ENCODE measurements at places on chromosomes 2 and 18.

- no peak for DNase-seq
Measured at GRCh38 chr2:109139002-109139401, 10.0 kb downstream of the SH3RF3 start.

DNA sequence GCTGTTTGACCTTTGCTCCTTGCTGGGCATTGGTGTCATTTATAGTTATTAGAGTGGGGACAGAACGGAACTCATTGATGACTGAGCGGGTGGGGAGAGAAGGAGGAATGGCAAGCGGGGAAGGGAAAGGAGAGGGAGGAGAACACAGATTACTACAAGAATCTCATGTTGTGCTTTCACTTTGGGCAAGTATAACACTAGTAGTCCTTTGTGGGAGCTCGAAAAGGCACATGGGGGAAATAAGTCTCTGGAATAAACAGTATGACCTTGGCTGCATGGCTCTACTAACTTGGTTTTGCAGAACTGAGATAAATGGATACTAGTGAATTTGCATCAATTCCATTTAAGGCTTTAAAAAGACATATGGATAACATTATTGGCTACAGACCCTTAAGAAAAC, 161.7 kb upstream of the NABP1 start:
- no peak for DNase-seq

- no peak for DNase-seq
Measured at GRCh38 chr2:229335877-229336346, 64.8 kb upstream of the PID1 start.

GRCh38 chr2:29664578-29664977, 256.8 kb downstream of the ALK start:
- DNase-seq: no peak

GRCh38 chr2:176138923-176139660, 9.6 kb downstream of the HOXD8 start:
- no peak for DNase-seq

- no peak for DNase-seq
Measured at GRCh38 chr2:18552351-18553077, 7.9 kb downstream of the RDH14 start.

DNA sequence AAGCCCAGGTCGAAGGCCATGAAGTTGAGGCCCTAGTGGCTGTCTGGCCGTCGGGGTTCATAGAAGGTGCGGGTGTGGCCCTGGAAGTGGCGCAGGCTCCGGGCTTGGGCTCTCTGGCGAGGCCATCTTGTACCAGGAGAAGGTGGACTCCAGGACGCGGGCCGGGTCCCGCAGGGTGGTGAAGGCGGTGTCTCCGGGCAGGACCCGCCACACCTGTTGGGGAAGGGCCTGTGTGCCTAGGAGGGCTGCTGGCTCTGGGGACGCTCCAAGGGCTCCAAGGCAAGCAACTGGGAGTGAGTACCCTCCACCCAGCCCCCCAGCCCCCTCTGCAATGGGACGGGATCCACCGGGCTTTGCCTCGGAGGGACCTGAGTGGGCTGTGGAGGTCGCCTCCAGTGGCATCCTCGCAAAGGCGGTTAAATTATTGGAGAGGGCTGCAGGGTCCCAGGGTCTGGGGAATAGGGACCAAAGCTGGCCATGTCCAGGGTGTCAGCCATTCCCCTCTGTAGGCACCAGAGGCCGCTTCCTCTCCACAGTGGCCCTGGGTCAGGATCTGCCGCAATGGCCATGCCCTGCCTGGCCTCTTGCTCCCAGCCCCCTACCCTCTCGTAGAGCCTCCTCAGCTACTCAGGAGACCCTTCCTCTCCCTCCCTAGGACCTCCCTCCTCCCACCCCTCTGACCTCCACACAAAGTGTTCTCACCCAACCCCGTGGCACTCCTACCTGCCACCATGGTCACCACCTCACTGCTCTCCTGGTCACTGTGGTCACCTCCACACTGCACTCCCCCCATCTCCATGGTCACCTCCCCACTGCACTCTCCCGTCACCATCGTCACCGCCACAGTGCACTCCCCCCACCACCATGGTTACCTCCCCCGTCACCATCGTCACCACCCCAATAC, 10.3 kb downstream of the AQP12A start:
- DNase-seq: no peak

DNA sequence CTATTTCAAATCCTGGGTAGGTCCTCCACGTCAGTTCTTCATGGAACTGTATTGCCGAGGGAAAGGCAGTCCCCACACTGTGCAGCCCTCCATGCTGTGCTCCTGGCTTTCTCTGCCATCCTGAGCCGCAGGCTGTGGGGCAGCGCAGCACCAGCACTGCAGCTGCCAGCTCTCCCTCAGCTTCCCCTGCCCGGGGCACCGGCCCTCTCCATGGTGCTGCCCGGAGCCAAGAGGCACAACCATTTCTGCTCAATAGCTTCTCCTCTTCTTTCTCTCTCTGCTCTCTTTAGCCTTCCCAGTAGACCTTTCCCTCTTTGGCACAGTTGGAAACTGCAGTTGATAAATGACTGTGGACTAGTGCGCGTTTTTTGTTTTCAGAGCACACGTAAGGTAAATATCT, 12.1 kb downstream of the ANKRD23 start:
- no peak for DNase-seq

DNA sequence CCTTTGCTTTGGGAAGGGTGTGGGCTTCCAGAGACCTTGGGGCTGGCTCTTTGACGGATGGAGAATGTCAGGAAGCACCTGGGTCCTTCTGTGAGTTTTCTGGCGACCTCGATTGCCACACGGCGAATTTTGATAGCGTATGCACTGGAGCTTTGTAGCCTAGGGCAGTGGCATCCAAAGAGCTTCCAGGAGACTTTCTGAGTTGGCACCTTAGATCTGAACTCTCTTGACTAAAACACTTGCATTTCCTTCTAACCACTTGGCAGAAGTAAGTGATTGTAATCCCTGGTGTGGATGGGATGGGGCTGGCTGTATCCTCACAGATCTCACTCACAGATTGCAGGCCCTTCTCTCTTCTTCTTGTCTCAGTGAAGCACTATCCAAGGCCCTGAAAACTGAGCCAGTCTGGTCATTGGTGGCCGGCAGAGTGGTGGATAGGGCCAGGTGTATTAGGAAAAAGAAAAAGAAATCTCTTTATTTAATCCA, 7.8 kb downstream of the RNF144A start:
- DNase-seq: no peak

DNA sequence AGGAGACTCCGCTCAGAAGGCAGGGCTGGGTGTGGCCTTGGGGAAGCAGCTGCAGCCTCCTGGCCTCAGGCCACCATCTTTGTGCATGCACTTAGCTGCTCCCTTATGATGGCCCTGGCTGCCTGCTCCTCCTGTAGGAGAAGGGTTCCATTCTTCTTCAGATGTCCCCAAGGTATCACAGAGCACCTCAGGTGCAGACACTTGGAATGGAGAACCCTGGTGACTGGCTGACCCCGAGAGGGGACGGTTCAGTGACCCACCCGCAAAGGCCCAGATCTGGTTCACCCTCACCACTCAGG, 9.6 kb downstream of the GPAT2 start:
- DNase-seq: no peak

GRCh38 chr18:78934003-78934402, 45.6 kb upstream of the SALL3 start:
- DNase-seq: no peak

GRCh38 chr2:188765522-188766470, 208.4 kb upstream of the COL3A1 start:
- no peak for DNase-seq

GRCh38 chr2:238483656-238484055, 56.9 kb downstream of the ASB1 start:
- no peak for DNase-seq

DNA sequence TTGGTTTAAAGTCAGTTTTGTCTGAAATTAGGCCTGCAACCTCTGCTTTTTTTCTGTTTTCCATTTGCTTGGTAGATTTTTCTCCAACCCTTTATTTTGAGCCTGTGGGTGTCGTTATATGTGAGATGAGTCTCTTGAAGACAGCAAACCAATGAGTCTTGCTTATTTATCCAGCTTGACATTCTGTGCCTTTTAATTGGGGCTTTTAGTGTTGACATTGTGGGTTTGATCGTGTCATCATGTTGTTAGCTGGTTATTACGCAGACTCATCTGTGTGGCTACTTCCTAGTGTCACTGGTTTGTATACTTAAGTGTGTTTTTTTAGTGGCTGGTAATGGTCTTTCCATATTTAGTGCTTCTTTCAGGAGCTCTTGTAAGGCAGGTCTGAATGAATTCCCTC, 18.8 kb downstream of the TMEM87B start:
- no peak for DNase-seq

- DNase-seq: no peak
Measured at GRCh38 chr2:149226790-149227189, 103.6 kb upstream of the LYPD6 start.

GRCh38 chr2:75326645-75327044, 127.3 kb upstream of the TACR1 start:
- no peak for DNase-seq

- no peak for DNase-seq
Measured at GRCh38 chr18:73458186-73458964, 590.6 kb upstream of the NETO1 start.

DNA sequence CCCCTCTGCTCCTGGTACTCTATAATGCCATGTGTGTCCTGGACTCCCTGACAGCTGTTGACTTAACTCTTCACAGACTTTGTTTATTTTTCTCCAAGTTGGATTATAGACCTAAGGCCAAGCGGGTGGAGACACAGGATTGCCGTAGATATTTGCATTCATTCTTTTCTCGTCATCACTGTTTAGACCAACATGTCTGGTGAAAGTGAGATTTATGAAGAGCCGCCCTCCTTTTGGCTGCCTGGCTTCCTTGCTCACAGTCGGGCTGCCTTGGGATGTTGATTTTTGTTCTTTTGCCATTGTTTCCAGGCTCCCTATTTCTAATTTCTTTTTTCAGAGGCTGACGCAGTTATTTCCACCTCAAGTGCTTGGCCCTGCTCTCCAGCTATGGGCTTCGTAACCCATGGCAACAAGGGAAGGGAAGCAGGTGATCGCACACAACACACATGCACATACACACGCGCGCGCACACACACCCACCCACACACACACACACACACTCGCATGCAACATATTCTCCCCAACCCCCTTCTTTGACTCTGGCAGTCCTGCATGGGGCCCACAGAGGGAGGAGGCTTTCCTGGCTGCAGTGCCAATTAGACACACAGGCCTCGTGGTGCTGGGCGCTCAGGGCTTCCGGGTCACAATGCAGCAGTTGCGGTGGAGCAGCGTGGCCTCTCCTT, 296.5 kb downstream of the MTX2 start:
- DNase-seq: no peak

GRCh38 chr2:25190536-25190935, 22.2 kb upstream of the POMC start:
- no peak for DNase-seq

DNA sequence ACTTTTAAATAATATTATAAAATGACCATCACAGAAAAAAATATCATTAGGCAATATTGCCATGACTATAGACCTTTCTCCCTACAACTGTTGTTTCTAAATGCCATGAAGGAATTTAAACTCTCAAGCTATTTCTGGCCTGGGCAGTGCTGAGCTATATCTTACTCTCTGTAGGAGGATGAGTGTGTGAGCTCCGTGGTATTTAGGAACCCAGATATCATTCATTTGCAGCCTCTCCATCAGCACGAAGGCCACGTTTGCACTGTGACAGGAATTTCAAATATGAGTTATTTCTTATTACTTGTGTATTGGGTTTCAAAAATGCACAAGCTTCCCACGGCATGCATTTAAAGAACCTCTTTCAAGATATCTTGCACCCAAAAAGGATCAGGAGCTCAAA, 35.0 kb upstream of the SOX11 start:
- DNase-seq: no peak

- no peak for DNase-seq
Measured at GRCh38 chr18:36635414-36636096, 193.2 kb downstream of the TPGS2 start.

GRCh38 chr2:119536211-119536610, 8.0 kb upstream of the CFAP221 start:
- no peak for DNase-seq

GRCh38 chr18:57755473-57756067, 47.5 kb downstream of the ATP8B1 start:
- no peak for DNase-seq

- DNase-seq: no peak
Measured at GRCh38 chr2:61405813-61406212, 65.1 kb downstream of the USP34 start.

GRCh38 chr2:34365932-34366331, 766.8 kb upstream of the FAM98A start:
- no peak for DNase-seq

GRCh38 chr2:178521304-178522150, 41.3 kb downstream of the PLEKHA3 start:
- no peak for DNase-seq

DNA sequence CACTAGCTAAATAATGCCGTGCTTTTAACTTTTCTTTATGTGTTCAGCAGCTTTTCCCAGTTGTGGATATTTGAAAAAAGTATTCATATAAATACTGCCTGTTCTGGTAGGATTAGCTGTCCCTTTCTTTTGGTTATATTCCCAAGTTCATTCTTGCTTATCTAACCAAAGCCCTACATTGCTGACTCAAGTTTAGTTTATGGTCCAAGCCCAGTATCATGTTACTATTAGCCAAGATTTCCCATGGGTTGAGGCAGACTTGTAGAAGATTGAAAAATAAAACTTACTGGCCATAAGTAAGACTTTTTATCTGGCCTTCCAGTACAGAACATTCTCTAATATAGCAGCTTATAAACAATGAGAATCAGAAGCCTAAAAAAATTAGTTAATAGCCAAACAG, 49.7 kb upstream of the NFE2L2 start:
- no peak for DNase-seq

DNA sequence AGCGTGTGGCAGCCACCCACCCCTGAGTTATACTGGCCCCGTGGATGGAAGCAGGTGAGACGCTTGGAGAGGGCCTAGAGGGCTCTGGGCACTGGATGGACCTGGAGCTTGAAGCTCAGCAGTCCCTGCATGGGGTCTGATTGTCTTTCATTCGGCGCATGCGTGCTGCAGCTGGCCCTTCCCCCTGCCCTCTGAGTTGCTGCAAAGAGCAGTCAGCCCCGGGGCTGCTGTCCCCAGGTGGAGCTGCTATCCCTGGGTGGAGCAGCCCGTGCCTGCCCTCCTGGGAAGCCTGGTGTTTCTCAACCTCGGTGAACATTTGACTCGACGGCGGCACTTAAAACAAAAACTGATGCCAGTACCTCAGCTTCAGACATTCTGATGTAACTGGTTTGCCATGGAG, 29.6 kb downstream of the IGFBP5 start:
- no peak for DNase-seq

DNA sequence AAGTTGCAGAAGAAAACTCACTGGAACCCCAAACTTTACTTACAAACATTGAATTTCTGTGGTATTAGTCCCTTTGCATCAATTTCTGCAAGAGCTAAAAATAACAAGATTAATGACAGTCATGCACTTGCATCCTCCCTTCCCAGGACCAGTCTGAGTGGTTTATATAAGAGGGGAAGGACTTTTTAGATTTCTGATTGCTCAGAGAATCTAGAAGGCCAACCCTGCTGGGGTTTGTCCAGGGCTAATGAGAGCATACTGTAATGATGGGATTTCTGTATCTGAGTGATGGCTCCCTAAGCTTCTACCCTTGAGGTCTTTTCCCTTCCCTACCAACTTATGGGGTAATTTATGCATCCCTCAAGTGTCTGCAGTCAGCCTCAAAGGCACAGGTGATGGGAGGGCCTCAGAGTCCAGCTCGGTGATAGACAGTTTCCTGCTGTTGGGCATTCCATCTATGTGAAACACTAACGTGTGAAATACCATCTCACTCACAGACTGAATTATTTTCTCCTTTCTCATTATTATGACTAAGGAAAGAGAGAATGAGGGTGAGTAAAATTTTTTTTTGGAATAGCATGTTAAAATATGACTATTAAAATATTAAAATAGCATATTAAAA, 556.3 kb downstream of the RIT2 start:
- no peak for DNase-seq

- DNase-seq: no peak
Measured at GRCh38 chr2:56104962-56105361, 78.8 kb upstream of the CCDC85A start.
